ENCODE measurements at places on chromosomes 6 and 20.

DNA sequence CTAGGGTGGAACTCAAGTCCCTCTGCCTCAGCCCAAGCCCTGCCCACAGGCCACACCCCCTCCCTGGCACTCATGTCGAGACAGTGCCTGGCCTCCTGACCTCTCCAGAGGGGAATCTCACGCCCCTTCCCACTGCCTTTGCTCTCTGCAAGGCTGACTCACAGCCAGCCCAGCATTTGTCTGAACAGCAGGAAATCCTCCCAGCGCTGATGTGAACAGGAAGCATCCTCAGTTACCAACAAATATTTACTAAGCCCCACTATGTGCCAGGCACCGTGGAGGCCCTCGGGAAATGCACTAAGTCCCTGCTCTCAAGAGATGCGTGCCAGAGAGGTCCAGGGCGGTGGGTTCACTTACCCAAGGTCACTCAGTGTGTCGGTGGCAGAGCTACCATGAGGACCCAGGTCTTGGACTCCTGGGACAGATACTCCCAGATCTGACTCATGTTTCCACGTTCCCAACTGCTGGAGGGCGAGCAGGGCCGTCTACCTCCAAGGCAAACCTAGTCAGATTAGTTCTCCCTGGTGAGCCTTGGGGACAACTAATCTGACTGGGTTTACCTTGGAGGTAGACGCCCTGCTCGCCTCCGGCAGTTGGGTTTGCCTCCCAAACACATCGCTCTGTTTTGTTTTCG lies 7.8 kb downstream of the ADA start:
- DNase-seq = no peak

GRCh38 chr6:26286168-26286877 lies 78.7 kb upstream of the BTN3A2 start:
- DNase-seq = peak; percentile 70

DNA sequence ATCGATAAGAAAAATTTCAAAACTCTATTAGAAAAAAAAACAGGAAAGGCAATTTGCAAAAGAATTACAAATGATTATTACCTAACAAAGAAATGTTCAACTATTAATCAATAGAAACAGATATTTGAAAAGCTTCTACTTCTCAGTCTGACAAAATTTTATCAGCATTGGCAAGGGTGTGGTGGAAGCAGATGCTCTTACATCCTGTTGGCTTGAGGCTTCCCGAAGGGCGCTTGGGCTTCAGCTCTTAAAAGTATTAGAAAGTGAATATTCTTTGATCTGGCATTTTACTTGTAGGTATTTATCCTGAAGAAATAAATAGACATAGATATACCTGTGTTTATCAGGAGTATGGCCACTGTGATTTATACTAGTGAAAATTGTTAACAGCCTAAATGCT lies 38.7 kb downstream of the SLC35D3 start:
- no peak for DNase-seq

DNA sequence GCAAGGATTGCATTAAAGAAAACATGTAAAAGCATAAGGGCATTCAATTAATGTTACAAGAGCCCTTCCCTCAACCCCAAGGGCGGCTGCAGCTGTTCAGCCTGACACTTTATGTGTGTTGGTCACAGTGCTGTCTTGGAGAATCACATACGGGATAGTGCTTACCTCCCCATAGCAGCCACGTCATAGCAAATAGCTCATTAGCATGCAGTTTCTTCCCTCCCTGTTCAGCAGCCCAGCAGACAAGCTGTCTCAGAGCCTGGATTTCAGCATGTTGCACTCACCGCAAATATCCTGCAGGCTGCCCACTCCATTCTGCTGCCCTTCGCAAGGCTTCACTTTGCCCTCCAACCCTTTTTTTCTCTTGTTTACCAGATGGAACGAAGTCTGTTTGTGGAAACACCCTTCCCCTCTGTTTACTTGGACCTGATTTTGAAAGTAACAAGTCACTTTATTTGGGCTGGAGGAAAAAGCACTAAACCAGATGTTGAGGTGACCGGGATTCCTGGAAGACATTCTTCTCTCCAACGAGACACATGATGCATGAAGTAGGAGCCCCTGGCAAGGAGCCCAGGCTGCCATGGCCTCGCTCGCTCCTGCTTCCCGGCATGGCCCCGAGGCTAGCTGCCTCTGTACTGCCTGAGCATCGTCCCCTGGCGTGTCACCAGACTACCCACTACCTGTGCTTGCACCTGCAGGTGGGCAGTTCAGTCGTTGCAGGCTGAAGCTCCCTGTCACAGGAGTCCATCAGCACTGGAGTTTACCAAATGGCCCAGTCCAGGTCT lies 151.6 kb upstream of the GMDS start:
- DNase-seq = no peak

DNA sequence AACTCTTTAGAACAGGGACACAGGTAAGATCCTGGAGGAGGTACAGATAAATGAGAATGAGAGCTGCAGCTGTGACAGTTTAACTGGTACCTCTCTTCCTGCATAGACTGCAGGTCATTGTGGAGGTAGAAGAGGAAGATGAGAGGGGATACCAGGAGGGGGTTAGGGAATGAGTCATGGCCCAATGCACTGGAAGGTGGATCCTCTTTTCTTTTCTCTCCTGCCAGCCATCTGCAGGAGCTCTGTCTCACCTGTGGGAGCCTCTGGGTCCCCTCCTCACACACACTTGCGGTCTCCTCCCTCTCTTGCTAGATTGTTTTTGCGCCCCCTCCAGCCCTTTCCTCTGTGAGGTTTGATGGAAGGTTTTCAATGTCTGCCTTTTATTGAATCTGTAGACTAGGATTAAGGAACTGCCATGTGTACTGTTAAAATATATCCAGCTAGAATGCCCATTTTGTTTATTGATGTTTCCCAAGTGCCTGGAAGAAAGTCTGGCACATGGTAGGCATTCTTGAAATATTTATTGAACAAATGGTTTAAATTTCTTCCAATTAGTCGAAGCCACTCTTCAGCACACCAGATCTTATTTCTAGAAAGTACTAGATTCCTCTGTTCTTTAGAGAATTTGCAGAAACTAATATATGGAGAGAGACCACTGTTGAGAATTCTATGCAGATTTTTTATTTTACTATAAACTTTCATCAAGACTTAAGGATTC lies 13.0 kb downstream of the C6orf163 start:
- DNase-seq = no peak

GRCh38 chr6:122956376-122956775 lies 39.7 kb upstream of the CLVS2 start:
- DNase-seq = no peak

DNA sequence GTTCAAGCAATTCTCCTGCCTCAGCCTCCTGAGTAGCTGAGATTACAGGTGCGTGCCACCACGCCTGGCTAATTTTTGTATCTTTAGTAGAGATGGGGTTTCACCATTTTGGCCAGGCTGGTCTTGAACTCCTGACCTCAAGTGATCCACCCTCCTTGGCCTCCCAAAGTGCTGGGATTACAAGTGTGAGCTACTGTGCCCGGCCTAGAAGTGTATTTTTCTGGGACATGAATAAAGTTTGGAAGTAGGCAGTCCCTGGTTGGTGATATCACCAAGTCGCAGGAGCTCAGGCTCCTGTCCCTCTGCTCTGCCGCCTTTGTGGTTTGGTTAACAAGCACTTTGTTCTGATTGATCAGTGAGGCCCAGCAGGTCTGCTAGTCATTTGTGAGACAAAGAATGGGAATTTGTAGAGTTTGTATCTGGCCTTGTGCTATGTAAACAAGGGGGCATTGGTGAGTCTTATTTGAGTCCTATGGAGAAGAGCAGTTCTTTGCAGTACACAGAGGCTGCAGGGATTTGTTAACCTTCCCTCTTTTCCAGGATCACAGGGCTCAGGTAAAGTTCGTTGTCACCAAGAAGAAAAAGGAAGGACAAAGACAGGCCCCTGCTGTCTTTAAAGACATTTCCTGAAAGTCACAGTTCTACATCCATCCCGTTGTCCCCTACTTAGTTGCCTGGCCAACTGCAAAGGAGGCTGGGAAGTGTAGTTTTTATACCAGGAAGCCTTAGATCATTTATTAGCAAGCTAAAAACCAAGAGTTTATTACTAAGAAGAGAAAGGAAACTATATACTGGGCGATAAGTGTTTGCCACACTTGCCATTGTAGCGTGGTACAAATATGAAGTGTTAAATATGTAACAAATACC lies 13.1 kb downstream of the MTHFD1L start:
- no peak for DNase-seq

GRCh38 chr6:2551705-2552104 lies 199.0 kb downstream of the MYLK4 start:
- DNase-seq = no peak

- DNase-seq = peak; percentile 91
Observed at GRCh38 chr6:162727322-162728182, at the start of the genes PACRG and PRKN. Gene PACRG (plus strand): TSS chr6:162727974. Gene PRKN (minus strand): TSS chr6:162727766.

GRCh38 chr20:36861625-36861874 lies 14.4 kb upstream of the TLDC2 start:
- DNase-seq = no peak

DNA sequence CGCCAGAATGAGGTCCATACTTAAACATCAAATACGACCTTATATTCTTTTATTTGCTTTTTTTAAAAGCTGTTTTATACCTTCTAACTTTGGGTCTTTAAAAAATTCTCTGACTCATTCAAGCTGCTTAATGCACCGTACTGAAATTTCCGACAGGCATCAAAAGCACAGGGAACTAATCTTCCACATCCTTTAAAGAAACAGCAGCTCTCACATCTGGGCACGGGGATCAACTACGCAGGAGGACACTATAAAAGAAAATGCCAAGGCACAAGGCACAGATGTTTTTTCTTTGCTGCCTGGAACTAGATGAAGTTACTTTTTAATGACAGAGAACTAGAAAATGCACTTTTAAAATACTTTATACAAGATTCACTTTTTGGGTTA lies 112.4 kb upstream of the ARG1 start:
- DNase-seq = no peak

DNA sequence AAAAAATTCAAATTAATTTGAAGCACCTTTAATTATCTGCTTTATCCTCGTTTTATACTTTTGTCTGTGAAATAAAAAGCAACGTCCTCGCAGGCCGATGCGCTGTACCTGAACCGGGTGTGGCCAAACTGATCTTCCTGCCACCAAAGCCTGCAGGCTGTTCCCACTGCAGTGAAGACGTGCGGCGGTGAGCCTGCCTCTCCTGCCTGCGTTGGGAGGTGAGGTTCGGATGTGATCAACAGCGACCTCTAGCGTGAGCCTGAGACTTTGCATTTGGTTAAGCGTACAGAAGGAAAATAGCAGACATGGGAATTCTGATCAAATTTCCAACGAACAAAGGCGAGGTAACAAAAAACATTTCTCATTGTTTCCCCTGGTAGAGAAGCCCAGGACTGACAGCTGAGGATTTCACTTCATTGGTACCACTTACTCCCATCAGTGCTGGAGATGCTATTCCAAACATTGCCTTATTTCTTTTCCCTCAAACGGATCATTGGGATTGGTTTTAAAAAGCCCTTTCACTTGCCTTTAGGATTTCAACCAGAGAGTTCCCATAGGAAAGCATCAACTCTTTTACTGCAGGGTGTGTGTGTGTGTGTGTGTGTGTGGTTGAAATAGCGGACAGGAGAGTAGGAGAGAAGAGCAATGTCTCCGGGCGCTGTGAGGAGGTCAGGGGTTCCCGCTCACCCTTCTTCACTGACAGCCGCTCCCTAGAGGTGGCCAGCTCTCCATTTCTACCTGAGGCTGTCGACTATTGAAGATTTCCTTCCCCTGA lies 56.6 kb upstream of the CCN6 start:
- DNase-seq = peak; percentile 55

DNA sequence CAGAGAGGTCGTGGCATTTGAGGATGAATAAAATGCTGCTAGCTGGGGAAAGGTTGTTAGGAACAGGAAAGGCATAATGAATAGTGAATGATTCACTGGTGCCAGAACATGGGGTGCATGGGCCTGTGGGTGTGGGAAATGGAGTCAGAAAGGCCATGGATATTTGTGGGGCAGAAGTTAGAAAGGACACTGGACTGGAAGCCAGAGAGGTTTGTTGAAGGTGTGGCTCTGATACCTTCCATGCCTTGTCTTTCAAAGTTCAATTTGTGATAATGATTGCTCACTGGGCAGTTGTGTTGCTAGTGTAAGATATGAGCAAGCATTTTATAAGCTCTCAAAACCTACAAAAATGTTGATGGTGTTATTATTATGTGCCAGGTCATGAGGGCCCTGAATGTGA lies 32.7 kb downstream of the LRRC1 start:
- DNase-seq = no peak

DNA sequence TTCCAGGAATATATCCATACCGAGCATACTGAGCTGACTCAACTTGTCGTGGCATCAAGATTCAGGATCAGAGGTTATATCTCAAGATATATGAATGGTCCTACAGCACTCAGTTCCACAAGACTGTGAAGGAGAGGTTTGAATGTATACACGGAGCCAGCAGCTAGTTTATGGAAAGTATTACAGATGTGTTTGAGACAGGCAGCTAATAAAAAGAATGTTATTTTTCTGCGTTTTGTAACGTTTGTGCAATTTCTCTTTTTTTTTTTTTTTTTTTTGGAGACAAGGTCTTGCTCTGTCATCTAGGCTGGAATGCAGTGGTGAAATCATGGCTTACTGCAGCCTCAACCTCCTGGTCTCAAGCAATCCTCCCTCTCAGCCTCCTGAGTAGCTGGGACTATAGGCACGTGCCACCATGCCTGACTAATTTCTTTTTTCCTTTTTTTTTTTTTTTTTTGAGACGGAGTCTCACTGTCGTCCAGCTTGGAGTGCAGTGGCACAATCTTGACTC lies 3.4 kb upstream of the FAM110A start:
- no peak for DNase-seq

GRCh38 chr6:27477318-27478013 lies 4.6 kb upstream of the ZNF184 start:
- no peak for DNase-seq

GRCh38 chr6:52575502-52575892 lies 1.4 kb downstream of the TRAM2 start:
- DNase-seq = no peak

- DNase-seq = no peak
Observed at GRCh38 chr20:44624152-44624551, 27.3 kb downstream of the ADA start.

GRCh38 chr6:107714104-107714503 lies 110.0 kb downstream of the SCML4 start:
- DNase-seq = no peak

GRCh38 chr6:132872923-132873322 lies 58.6 kb downstream of the RPS12 start:
- DNase-seq = no peak

- DNase-seq = no peak
Observed at GRCh38 chr6:30685157-30686008, 1.1 kb downstream of the PPP1R18 start.

DNA sequence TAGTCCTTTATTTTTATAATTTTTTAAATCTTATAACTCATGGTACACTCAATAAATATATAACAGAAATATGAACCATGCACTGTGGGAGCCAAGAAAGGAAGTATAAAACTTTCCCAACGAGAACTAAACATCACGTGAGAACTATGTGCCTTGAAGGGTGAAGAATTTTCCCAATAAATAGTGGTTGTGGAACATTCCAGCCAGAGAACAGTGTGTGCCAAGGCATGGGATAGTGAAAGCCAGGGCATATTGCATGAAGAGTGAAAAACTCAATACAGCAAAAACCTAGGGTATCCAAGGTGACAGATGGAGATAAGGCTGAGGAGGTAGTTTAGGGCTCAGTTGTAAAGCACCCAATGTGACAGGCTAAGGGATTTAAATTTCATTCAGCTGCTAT lies 86.1 kb downstream of the SIM1 start:
- no peak for DNase-seq

- no peak for DNase-seq
Observed at GRCh38 chr20:35774391-35774790, 2.6 kb downstream of the PHF20 start.

- DNase-seq = no peak
Observed at GRCh38 chr20:58867211-58867610, 14.7 kb downstream of the GNAS start.
